ENCODE measurements at places on chromosomes 3 and 15.
A peak's percentile ranks its signal among the peaks of the same experiment; 100 is the strongest.

DNA sequence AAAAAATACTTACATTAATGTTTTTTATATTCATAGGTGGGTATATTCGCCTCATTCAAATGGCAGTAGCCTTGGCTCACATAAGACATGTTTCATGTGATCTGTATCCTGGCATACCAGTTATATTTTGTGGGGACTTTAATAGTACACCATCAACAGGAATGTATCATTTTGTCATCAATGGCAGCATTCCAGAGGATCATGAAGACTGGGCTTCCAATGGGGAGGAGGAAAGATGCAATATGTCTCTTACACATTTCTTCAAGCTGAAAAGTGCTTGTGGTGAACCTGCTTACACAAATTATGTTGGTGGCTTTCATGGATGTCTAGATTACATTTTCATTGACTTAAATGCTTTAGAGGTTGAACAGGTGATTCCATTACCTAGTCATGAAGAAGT is 3.5 kb downstream of the PDE12 start:
- no peak for DNase-seq

GRCh38 chr15:87735522-87735921 is 521.0 kb downstream of the NTRK3 start:
- DNase-seq = no peak

DNA sequence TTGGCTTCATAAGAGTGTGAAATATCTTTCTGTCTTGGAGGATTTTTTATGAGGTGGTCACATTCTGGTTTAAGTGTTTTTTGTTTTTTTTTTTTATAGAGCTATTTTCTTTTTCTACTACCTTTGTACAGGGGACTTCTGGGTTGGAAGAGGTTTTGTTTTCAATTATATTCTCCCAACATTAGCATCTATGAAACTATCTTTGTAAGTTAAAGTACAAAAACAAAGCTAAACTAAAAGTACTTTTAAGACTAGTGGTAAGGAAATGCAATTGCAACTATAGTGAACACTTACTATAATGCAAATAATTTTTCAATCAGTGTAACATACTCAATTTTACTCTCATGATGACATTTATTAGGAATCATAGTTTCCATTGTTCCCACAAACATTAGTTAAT is 688.2 kb downstream of the SI start:
- DNase-seq = no peak

- DNase-seq = no peak
Measured at GRCh38 chr3:1805331-1805730, 293.3 kb upstream of the CNTN4 start.

- no peak for DNase-seq
Measured at GRCh38 chr3:33061782-33062181, 35.2 kb downstream of the GLB1 start.

- no peak for DNase-seq
Measured at GRCh38 chr3:77320514-77320913, 280.6 kb downstream of the ROBO2 start.

DNA sequence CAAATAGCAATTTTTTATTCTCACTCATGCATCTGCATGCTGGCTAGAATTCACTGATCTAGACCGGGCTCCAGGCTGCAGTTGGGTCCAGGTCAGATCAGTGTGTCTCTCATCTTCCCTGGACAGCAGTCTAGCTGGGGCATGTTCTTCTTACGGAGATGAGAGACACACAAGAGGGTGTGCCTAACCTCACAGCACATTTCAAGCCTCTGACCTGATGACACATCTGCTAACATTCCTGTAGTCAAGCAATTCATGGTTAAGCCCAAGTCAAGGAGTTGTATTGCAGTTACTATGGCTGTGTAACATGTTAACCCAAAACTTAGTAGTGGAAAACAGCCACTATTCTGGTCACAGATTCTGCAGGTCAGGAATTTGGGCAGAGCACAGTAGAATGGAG is 13.1 kb downstream of the BSN start:
- DNase-seq = no peak

GRCh38 chr3:35338186-35338585 is 301.1 kb upstream of the ARPP21 start:
- DNase-seq = no peak

GRCh38 chr3:182970811-182971418 is 9.4 kb downstream of the DCUN1D1 start:
- no peak for DNase-seq

- peak; percentile 95 for DNase-seq
Measured at GRCh38 chr15:65318870-65319356, 14.4 kb downstream of the RNU5B-1 start.

DNA sequence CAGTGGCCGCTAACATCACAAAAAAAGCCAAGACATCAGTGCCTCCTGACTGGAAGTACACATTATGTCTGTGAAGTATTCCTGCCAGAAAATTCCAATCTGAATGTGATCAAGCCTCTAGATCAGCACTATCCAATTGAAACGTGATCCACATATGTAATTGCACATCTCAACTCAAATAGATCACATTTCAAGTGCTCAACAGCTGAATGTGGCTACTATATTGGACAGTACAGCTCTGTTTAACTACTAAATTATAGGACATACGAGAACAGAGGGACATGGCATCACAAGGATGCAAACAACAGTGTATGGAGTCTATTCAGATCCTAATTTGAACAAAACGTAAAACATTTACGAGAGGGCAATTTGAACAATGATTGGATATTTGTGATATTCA is 542 bp upstream of the UBAP1L start:
- no peak for DNase-seq

- DNase-seq = peak; percentile 22
Measured at GRCh38 chr15:47756872-47757271, 39.6 kb downstream of the SEMA6D start.

- DNase-seq = no peak
Measured at GRCh38 chr3:23294770-23295387, 91.8 kb downstream of the UBE2E2 start.

- peak; percentile 7 for DNase-seq
Measured at GRCh38 chr3:41330465-41330864, 131.2 kb downstream of the CTNNB1 start.

DNA sequence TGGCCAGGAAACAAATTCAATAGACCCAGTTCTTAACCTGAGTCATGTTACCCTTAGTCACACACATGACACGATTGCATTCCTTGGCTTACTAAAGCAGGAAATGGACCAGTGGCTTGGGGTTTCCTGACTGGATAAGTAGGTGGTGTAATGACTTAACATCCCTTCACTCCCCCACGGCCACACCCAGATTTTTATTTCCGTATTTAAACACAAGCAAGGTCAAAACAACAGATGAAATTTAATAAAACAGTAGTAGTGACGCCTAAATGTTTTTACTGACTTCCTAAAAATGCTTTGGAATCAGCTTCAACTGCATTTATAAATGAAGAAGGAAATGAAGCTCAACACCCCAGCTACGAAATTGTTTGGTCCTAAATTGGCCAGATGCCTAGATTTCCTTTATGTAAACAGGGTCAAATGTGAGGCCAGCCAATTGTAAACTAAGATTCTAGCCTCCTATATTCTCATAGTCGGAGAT is 324.3 kb downstream of the CHST2 start:
- DNase-seq = no peak

DNA sequence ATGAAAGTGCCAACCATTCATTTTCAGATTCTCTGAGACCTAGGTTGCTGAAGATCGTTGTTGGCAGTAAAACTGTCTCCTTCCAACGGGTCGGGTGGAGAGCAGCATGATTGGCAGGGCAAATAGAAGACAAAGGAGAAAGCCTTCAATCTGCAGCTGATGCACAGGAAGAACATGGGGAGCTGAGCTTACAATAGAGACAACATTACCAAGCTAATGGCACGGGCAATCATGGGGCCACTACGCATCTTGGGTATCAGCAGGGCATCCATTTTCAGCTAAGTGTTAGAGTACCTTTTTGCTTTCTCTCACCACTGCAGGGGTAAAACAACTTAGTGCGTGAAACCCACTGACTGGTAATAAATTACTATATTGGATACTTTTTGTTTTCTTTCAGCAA is 114.8 kb downstream of the WDR72 start:
- no peak for DNase-seq

GRCh38 chr3:12896063-12896985 is 55.0 kb upstream of the RPL32 start:
- DNase-seq = no peak

DNA sequence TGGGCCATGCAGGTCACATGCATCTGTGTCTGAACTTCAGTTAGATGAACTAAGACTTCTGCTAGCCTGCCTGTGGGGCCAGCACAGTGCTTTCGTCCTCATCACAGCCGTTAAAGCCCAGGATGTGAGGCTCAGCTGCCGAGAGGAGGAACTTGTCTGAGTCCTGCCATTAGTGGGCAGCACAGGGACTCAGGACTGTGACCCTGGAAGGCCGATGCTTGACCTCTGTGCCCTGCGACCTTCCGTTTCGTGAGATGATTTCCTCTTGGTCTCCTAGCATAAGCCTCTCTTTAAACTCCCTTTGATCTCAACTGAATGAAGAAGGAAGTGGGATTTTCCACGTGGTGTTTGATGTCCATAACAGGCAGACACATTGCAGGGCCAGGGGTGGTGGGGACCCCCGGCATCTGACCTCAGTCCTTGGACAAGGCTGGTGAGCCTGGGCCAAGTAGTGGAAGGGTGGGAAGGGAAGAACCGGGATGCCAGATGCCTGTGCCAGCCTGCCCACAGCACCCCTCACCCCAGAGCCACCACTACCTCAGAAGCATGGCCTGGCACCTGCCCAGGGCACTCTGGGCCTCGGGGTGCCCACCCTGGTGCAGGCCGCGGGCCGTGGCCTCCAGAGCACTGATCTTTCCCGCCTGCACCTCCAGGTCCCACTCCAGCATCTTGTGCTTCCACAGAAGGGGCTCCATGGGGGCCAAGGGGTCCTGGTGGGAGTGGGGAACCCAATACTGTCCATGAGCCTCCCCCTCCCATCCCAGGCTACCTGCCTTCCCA is 21.6 kb downstream of the PLA2G4B start:
- no peak for DNase-seq

- peak; percentile 89 for DNase-seq
Measured at GRCh38 chr15:75347222-75348033, 589 bp downstream of the NEIL1 start.

GRCh38 chr3:102510663-102511062 is 75.8 kb downstream of the ZPLD1 start:
- no peak for DNase-seq

- no peak for DNase-seq
Measured at GRCh38 chr3:54358969-54359694, 236.8 kb downstream of the CACNA2D3 start.

GRCh38 chr15:48682942-48683651 is 37.6 kb upstream of the FBN1 start:
- DNase-seq = no peak
